ENCODE measurements at places on chromosomes 1 and 21.

- no peak for DNase-seq
These were observed 88.4 kb downstream of the ST6GALNAC5 start for GRCh38 chr1:76955652-76956051.

DNA sequence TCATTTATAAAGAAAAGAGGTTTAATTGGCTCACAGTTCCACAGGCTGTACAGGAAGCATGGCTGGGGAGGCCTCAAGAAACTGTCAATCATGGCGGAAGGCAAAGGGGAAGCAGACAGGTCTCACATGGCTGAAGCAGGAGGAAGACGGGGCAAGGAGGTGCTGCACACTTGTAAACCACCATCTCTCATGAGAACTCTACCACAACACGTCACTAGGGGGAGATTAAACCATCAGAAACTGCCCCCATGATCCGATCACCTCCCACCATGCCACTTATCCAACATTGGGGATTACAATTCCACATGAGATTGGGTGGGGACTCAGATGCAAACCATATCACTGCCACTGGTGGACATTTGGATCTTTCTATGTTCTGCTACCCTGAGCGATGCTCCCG, 351.4 kb downstream of the NPHP4 start:
- no peak for DNase-seq

- no peak for DNase-seq
These were observed 30.7 kb downstream of the MRAP start for GRCh38 chr21:32329331-32329730.

GRCh38 chr1:100616121-100616621, 78.2 kb downstream of the GPR88 start:
- no peak for DNase-seq

DNA sequence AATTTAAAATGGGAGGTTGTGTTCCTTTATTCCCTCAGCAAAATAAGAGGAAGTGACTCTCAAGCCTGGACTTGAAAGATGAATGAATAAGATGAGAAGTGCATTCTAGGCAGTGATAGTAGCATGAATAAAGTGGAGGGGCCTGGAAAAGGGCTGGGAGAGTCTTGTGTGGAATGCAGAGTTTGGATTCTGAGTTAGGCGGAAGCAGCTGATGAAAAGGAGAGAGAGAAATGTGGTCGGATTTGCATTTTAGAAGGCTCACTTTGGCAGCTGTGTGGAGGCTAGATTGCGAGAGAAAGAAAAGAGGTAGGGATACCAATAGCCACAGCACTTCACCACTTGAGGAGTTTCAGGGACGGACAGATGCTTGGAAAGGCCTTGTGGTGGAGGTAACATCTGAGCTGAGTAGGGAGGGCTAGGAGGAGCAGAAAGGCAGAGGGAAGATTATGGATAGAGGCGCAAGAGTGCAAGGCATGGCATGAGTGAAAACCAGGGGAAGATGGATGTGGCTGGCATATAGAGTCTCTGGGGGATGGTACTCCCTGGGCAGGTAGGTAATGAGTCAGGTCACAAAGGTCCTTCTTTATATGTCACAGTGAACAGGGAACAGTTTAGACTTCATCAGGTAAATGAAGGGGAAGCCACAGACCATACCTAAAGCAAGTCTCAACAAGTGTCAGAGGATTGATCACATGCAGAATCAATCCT, 59.6 kb downstream of the ST3GAL3 start:
- peak; percentile 14 for DNase-seq

Measured in GF-D8 (cell line).